ENCODE measurements at places on chromosomes 1 and 21.

DNA sequence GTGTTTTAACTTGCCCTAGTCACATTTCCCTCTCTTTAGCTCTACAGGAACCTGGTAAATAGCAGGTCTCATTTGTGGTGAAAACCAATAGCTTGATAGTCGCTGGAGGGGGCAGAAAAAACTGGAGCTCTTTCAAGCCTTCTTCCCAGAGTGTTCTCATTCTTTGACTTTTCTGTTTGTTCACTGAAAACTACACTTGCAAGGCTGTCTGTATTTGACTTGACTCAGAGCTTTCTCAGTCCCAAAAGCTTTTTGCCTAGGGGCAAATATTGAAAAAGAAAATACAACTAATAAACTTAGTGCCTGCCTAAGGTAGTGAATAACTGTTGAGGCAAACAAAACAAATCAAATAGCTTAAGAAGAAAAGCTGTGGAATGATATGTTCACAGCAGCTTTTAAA is 217.1 kb upstream of the CHRM3 start:
- no peak for DNase-seq

- DNase-seq = no peak
Measured at GRCh38 chr1:203084588-203085527, 954 bp downstream of the MYOG start.

- DNase-seq = no peak
Measured at GRCh38 chr1:54016343-54017282, 1.4 kb downstream of the LDLRAD1 start.

GRCh38 chr1:60527567-60527966 is 454.0 kb upstream of the C1orf87 start:
- no peak for DNase-seq

- DNase-seq = no peak
Measured at GRCh38 chr1:165876121-165876520, 48.7 kb downstream of the UCK2 start.

- DNase-seq = no peak
Measured at GRCh38 chr1:68454534-68454933, 4.8 kb upstream of the RPE65 start.

DNA sequence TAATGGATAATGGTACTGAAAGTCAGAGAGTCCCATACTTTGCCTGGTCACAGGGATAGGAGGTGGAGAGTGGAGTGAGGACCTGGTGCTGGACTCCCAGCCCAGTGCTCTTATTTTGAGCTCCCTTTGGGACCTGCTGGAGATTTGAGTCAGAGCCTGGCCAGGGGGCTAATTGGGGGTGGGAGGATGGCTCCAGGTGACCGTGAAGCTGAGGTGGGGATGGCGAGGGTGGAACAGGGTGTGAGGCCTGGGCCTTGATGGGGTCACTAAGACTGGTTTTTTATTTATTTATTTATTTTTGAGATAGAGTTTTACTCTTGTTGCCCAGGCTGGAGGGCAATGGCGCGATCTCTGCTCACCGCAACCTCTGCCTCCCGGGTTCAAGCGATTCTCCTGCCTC is 17.8 kb downstream of the AMPD2 start:
- DNase-seq = no peak

DNA sequence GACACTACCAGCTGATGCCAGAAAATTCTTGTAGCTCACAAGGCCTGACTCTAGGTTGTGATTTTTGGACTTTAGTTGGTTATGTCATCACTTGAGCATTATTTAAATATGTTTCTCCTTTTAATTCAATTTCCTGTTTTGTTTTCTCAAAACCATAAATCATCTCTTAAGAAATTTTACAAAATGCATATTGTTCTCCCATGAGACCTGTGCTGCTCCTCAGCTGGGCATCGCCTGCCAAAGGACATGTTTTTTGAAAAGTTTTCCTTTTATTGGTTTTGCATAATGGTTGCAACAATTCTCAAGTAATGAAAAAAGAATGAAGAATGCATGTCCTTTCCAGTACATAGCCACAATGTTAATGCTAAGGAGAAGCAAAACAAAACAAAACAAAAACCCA is 204.7 kb upstream of the LYPLAL1 start:
- no peak for DNase-seq

DNA sequence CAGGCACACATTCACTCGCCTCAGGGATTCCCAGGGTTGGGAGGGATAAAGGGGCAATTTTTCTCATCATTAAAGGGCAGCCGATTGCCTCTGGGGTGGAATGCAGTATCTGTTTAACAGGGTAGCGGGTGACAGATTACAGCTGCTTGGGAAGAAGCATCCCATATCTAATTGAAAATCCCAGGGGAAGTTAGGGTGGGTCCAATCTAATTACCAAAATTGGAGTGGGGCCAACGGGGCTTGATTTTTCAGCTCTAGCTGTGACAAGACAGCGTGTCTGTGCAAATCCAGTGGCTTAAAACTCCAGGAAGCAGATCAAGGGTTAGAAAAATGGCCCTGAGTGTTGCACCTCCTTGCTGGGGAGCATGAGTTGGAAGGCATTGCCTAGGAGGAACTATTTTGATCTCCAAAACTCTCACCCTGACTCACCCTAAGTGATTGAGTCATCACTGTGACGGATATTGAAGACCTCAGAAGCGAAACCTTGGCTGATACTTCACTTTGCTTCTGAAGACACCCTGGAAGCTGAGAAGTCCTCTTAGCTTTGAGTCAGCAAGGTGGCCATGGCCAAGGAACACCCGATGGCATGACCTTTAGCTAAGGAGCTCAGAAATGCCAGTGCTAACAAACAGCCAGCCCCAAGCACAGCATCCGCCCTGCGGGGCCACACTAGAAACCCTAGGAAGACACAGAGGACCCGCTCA is 46.0 kb downstream of the GRHL3 start:
- DNase-seq = no peak

- no peak for DNase-seq
Measured at GRCh38 chr1:28883242-28883616, 31.1 kb upstream of the EPB41 start.

DNA sequence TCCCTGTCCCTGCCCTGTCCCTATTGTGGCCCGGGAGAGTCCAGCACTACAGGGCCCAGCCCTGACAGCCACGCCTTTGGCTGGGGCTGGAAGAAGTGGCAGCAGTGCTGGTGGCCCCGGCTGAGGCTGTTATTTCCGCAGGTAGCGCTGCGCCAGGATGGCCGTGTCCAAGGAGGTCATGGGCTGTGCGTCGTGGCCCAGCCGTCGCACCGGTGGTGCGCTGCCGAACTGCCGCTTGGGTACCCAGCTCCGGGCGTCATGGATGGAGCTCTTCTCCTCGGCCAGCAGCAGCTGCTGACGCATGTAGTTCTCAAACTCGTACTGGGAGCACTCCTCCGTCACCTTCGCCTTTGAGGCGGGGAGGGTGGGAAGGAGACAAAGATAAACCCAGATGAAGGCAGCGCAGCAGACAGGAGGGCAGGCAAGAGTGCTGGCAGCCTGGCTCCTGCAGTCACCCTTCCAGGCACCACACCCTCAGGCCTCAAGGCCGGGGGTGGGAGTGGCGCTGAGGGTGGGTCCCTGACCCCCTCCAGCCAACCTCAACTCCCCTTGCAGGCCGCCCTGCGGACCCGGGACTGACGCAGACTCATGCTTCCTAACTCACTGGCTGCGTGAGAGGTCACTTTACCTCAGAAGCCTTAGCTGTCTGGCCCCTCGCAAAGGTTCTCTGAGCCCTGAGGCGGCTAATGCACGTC is 18.3 kb upstream of the EVA1B start:
- DNase-seq = no peak

GRCh38 chr21:32392299-32392879 is 423 bp downstream of the URB1 start:
- DNase-seq = no peak

GRCh38 chr1:1021010-1021919 is 1.3 kb downstream of the AGRN start:
- DNase-seq = no peak

DNA sequence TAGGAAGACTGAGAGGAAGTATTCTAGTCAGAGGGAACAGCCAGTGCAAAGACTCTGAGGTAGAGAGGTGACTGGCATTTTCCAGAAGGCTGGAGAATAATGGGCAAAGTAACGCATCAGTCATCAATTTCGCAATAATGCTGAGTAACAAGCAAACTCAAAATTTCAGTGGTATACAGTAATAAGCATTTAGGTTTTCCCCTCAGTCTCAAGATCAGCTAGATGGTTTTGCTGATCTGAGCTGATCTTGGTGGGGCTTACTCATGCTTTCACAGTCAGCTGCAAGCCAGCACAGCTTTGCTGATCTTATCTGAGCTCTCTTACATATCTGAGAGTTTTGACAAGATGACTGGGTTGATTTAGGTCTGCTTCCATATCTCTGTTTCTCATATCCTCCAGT is 108.7 kb downstream of the TSEN15 start:
- no peak for DNase-seq

DNA sequence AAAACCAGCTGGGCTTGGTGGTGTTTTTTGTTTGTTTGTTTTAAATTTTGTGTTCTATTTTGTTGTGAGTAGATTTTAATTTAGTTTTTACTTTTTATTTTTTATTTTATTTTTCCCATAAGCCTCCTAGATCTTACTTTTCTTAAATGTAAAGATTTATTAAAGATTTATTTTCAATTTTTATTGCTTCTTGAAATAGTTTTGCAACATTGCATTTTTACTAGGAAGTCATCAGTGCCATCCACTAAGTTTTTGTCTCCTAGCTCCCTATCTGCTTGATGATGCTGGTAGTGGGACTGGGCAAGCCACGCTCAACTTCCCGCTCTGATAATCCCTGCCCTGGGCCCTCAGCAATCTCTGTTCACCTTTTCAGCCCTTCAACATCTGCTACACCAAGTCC is 175.4 kb downstream of the CDC7 start:
- no peak for DNase-seq

- no peak for DNase-seq
Measured at GRCh38 chr1:84255582-84255981, 45.9 kb upstream of the SAMD13 start.

DNA sequence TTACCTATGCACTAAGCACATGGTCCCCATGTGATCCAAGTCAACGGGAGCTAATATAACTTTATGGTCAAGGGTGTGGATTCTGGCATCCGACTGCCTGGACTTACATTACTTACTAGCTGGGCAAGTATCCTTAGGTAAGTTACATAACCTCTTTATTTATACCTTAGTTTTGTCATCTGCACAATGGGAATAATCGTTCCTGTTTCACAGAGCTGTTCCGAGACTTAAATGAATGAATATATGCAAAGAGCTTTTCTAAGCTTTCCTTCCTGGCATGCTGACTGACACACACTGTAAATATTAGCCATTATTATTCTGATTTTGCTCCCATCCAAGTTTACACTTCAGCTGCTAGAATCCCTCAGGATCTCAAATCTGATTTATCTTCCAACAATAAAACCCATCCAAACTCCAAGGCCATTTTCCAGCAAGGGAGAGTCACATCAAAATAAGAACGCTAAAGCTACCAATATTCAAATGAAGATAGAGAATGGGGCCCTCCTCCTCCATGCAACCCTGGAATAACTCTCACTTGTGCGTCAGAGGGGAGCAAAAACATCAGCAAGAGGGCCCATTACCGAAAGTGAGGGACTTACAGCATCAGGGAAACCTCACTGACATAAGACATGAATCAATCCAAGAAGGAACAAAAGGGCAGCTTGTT is 115.6 kb upstream of the KAZN start:
- DNase-seq = no peak

DNA sequence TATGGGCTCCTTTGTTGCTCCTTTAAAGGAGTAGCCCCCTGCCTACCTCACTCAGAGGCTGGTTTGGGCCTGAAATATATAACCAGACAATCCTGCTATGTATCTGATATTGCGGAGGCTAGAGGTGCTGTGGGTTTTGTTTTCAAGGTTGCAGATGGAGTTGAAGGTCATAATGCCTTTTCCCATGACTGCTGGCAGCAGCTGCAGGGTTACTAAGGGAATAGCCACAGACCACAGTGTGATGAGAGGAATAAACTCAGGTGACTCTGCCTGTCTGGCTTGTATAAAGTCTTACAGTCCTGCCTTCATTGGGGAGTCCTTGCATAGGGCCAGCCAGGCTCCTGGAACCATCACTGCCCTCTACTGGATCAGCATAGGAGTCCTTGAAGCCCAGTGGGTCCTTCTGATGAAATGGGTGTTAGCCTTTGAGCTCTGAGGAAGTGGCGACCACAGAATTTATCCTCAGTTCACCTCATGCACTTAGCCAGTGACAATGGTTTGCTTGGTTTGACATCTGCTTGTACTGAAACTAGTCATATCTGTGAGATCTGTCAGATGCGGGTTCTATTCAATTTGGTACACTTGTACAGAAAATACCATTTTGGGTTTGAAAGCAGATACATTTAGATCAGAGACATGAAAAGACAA is 174.4 kb upstream of the HMCN1 start:
- DNase-seq = no peak

GRCh38 chr1:4718071-4718470 is 63.7 kb downstream of the AJAP1 start:
- DNase-seq = no peak

DNA sequence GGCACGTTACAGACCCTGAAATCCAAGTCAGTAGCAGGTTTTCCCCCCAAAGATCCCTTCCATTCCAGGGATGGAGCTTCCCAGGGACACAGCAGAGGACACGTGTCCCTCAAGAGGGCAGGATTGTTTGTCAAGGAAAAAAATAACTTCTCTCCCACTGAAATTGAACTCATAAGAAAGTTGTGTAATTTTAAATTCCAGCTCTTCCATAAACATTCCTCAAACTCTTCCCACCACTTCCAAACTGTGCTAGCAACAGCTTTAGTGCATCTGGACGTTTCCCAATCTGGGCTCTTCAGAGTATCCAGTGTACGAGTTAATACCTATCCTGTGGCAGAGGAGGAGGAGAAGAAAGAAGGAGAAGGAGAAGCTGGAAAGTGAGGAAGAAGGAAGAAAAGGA is 79.6 kb downstream of the PSMG1 start:
- DNase-seq = no peak

GRCh38 chr1:236275061-236275460 is 6.7 kb downstream of the ERO1B start:
- no peak for DNase-seq

DNA sequence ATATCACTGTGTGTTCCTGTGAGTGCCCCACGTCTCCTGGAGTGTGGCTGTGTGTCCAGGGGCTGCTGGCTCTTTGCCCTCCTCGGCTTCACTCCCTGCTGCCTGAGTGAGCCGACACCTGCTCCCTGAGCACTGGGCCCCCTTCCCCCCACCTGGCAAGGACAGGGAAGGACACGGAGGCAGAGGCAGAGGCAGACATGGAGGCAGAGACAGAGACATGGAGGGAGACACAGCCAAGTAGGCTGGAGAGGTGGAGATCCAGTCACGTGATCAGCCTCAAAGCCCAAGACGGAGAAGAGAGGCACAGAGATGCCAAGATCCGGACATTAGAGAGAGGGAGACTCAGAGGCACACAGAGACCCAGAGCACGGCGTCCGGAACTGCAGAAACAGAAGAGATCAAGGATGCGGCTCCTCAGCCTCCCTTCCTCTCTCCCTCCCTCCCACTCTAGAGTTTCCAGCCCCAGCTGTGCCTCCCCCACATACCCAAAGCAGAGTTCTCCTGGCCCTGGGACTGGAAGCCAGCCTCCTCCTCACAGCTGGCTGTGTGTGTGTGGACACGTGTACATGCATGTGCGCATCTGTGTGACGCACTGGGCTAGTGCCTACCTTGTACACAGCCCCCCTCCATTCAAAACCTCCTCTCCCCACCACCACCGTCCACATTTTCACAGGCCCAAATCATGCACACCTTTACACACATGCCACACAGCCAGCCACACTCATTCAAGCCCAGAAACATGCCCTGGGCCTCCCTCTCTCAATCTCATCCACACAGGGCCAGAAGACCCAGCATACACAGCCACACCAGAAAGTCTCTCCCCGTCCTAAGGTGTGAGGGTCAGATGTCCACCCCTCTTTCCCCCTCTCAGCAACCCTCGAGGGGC is 39.1 kb upstream of the WASF2 start:
- no peak for DNase-seq

All from stimulated activated CD8-positive, alpha-beta memory T cell treated with anti-CD3 and anti-CD28 coated beads, Interleukin-15, amount 100 ng/mL, for 24 hours (primary cell).